ENCODE measurements at places on chromosomes 5 and 9.

GRCh38 chr9:112249277-112249676 is 74.2 kb upstream of the SUSD1 start:
- no peak for DNase-seq

DNA sequence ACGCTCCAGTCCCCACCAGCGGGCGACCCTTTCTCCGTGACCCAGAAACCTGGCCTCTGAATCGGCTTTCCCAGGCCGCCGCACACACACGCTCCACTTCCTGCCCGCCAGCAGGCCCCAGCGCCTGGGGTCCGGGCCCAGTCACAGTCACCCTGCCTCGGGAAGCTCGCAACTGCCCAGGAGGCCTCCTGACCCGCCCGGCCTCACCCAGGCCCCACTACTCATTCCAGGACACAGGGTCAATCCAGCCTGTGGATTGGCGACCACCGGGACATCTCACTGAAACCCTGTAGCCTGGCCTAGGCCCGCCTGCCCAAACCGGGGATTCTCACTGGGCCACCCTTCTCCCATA is 2.7 kb upstream of the IRX4 start:
- DNase-seq = no peak

GRCh38 chr9:36154331-36154952 is 14.7 kb upstream of the CCIN start:
- no peak for DNase-seq

- no peak for DNase-seq
Observed at GRCh38 chr9:125932012-125932411, 184.8 kb downstream of the PBX3 start.

- no peak for DNase-seq
Observed at GRCh38 chr5:151469992-151470391, 22.6 kb downstream of the SLC36A1 start.

- DNase-seq = no peak
Observed at GRCh38 chr9:133692364-133692985, 45.7 kb downstream of the SARDH start.

DNA sequence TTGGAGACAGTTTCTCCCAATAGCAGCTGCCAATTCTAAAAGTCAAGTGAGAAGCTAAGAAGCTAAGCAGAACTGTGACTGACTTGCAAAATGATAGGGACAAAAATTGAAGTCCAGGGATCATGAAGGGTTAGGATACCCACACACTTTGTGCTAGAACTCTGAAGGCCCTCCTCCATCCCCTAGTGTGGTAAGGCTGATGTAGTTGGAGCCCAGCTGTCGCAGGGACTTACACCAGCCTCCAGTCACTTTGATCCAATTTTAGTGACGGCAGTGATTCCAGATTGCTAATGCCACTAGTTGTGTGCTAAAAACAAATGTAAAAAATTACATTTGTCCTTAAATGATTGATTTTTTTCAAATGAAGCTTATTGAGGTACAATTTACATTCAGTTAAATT is 742.7 kb upstream of the ZNF608 start:
- DNase-seq = no peak

DNA sequence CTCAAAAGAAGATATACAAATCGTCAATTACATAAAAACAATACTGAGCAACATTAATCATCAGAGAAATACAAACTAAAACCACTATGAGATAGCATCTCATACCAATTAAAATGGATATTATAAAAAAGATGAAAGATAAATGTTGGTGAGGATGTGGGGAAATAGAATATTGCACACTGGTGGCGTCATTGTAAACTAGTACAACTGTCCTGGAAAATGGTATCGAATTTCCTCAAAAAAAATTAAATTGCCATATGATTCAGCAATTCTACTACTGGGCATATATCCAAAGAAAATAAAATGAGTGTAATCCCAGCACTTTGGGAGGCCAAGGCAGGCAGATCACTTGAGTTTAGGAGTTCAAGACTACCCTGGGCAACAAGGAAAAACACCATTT is 326.0 kb upstream of the FTMT start:
- DNase-seq = no peak

- no peak for DNase-seq
Observed at GRCh38 chr5:133426264-133426663, 186.1 kb downstream of the FSTL4 start.

All from activated CD4-positive, alpha-beta T cell treated with anti-CD3 and anti-CD28 coated beads for 48 hours (primary cell).